ENCODE measurements at places on chromosomes 12 and 14.
A peak's percentile ranks its signal among the peaks of the same experiment; 100 is the strongest.

DNA sequence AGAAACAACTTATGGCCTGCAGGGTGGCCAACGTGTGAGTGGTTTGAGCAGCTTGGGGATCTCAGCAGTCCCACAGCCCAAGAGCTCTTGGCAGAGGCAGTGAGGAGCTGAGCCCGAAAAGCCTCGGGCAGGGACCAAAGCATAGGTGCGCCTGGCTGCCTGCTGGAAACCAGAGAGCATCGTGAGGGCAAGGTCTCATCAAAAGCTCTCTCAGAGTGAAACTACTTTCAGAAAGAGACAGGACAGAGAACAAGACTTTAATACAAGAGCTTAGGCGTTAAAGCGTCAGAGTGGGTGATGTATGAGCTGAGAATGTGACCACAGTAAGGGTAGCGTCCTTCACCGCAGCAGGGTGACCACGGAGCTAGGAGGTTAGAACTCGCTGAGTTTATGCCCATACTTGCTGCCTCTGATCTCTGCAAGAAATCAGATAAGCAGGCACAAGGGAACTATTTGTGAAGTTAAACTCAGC lies 30.8 kb downstream of the LGMN start:
- DNase-seq = no peak

DNA sequence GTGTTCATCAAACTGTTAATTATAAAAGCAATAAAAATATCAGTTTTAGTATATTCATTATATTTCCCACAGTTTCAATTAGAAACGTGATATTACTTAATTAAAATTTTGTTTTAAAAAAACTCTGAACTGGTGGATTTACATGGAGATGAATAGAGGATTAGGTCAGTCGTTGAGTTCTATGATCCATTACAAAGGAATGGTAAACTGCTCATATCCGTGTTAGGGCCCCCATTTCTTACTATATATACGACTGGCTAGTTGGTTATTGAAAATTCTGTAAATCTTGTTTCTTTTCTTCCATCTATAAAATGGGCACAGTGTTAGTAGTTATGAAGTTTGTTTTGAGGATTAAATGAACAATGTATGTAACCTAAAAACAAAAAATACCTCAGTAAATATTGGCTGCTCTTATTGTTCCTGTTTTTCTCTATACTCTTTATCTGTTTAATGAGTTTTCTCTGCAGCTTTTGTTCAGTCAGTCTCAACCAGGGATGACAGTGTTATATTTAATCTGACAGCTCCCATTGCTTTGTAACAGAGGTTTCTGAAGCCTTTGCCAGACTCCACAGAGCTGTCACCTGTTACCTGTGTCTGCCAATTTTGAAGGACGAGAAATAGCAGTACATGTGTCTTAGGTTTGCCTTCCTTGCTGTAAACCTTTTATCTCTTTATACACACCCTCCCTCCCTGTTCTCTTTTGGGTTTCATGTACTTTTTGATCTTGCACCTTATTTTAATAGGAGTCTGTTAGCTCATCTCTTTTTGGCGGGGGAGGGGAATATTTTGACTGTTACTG lies 41.5 kb downstream of the FRS2 start:
- DNase-seq = no peak

DNA sequence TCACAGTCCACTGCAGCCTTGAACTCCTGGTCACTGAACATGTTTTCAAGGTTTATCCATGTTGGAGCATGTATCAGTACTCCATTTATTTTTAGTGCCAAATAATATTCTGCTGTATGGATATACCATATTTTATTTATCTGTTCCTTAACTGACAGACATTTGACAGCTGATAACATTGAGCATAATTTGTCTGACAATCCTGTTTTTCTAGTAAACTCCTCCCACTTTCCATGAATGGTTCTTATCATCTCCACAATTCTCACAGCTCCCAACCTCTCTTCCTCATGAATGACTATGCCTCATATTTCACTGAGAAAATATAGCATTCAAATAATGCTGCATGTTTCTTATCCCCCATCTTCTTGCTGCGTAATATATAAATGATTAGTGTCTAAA lies 33.3 kb downstream of the COCH start:
- DNase-seq = no peak

DNA sequence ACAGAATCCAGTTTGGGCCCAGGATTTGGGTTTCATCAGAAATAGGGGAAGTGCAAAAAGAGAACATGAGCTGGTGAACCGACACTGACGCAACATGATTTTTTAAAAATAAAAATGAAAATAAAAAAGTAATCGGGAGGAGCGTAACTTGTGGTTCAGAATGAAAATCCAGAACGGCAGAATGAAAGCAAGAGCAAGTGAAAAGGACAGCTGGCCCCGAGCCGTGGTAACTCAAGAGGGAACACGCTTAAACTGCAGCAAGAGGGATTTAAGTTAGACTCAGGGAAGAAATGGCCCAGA lies 1.6 kb downstream of the SLC6A12 start:
- no peak for DNase-seq

GRCh38 chr12:47591361-47591791 lies 114.5 kb downstream of the RPAP3 start:
- no peak for DNase-seq

DNA sequence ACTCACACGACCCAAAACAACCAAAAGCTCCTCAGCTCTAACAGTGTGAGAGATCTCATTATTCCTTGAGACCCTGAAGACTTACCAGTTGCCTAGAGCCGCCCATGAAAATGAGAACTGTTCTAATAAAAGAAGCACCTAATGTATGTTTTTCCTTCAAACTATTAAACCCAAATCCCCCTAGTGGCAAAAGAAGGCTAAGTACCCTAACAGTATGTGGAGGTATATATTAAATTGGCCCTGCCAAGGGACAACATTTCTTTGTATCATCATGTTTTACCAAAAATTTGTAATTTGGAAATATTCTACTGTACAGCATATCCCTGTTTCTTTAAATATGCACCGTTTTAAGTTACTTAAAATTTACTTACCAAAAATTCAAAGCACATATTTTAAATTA lies 38.0 kb upstream of the PPFIA2 start:
- peak; percentile 2 for DNase-seq

DNA sequence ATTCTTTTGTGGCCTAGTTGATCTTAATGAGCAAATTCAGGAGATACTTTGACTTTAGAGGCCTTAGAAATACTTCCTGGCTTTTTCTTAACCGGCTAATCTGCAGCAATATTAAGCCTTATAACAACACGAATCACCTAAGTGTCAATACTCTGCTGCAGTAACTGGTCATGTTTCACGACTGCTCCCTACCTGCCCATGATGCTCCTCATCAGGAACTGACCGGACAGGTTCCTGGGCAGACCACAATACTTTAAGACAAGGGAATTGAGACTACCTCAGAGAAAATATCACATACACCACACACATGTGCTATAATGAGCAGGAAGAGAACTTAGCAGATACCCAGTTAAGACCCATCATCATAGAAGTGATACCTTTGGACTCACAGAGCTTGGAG lies 211.9 kb upstream of the BMP4 start:
- no peak for DNase-seq

DNA sequence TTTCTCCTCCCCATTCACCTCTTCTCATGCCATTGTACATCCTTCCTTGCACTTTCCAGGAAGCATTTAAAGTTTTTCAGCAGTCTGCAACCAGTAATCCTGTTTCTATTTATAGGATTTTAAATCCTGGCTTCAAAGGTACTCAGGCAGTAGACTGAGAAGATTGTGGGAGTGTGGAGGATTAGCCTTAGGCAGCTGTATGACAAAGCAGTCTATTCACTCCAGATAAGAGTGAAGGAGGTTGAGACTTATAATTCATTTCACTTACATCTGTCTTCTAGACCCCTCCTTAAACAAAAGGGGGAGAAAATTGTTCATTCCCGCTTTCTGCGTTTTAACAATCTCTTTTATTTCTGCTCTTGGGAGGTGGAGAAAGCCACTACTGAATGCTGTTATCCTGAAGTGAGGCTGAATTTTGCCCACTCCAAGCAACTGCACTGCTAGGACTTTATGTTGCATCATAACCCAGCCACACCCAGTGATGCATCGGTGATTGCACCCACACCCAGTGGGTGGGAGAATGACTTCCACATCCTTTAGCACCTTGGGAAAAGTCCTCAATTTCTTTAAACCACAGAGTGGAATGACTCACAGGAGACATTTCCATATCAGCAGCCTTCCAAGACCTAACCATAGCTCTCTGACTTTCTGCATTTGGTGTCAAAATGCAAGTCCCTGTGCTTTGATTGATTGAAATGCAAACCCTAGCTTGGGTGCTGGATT lies 382.5 kb upstream of the ATP2B1 start:
- no peak for DNase-seq

GRCh38 chr14:89589400-89590118 lies 172.5 kb upstream of the FOXN3 start:
- DNase-seq = no peak

DNA sequence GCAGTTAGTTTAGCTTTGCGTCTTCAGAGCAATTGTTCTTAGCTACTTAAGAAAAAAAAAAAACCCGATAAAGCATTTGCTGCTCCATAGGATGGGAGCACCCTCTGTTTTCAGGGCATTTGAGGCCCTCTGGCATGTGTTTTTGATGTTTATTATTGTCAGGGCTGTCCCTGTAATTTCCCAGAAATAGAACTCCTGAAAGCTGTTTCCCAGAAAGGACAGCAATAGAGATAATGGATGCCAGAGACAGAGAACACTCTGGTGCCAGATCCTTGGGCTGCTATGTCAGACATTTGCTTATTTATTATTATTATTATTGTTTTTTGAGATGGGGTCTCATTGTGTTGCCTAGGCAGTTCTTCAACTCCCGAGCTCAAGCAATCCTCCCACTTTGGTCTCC lies 201.3 kb downstream of the ALG10 start:
- DNase-seq = no peak

- DNase-seq = peak; percentile 68
Observed at GRCh38 chr12:3200032-3200617, 122.9 kb downstream of the TSPAN9 start.

- no peak for DNase-seq
Observed at GRCh38 chr12:56097738-56098137, 6.6 kb upstream of the PA2G4 start.

- DNase-seq = no peak
Observed at GRCh38 chr14:22449600-22449905, 139.5 kb downstream of the DAD1 start.

- DNase-seq = no peak
Observed at GRCh38 chr14:74029136-74029535, 10.0 kb downstream of the BBOF1 start.

GRCh38 chr14:29672831-29673230 lies 254.8 kb downstream of the PRKD1 start:
- no peak for DNase-seq

DNA sequence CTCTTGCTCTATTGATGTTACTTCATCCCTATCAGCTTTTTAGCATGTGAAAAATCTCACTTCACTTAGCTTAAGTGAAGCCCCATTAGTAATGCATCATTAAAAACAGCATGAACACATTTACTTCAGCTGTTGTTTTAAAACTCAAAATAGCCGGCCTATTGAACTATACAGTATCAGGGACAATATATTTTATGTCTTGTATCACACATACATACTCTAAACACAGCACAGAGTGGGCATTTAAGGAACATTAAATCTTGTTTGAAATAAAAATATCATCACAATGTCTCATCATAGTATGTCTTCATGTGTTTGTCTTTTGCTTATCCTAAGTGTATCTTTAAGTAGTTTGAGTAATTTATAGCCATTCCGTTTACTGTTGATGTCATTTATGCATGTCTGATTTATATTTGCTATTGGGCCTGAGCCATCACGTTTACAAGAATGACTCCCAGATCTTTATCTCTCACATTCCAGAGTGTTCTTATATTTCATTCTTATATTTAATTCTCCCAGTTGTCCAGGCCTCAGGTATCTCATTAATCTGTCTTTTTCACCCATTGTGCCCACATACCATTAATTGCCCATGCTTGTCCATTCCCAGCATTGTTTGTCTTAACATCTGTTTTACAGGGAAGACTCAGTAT lies 57.5 kb downstream of the ARHGAP5 start:
- no peak for DNase-seq

DNA sequence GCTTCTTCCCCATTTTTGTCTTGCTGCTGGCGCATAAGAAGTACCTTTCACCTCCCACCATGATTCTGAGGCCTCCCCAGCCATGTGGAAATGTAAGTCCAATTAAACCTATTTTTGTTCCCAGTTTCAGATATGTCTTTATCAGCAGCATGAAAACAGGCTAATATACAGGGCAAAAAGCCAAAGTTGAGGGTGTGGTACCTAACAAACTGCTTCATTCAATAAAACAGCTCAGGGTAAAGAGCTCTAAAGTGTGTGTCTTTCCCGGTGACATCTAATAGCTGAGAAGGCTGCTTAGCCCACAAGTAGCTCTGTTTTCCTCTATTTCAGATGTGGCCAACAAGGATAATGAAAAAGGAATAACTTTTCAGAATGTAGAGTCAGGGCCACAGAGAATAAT lies 76.7 kb upstream of the SLC8A3 start:
- DNase-seq = no peak

DNA sequence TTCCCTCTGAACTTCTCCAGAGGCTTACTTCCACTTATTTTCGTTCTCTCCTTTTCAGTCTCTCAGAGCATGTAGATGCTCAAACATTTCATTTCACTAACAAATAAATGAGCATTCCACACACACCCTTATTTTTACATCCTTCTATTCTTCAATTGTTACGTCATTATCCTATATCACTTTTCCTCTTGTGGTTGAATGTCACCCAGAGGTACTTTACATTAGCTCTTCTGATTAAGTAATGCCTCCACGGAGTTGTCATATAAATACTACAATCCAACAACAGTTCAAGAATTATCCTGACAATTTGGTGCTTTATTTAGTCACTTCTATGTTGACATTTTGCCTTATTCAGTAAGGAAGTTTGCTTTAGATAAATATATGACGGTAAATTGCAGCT lies 18.4 kb downstream of the FAR2 start:
- DNase-seq = no peak

GRCh38 chr12:123041811-123042655 lies 61.6 kb downstream of the ARL6IP4 start:
- no peak for DNase-seq

DNA sequence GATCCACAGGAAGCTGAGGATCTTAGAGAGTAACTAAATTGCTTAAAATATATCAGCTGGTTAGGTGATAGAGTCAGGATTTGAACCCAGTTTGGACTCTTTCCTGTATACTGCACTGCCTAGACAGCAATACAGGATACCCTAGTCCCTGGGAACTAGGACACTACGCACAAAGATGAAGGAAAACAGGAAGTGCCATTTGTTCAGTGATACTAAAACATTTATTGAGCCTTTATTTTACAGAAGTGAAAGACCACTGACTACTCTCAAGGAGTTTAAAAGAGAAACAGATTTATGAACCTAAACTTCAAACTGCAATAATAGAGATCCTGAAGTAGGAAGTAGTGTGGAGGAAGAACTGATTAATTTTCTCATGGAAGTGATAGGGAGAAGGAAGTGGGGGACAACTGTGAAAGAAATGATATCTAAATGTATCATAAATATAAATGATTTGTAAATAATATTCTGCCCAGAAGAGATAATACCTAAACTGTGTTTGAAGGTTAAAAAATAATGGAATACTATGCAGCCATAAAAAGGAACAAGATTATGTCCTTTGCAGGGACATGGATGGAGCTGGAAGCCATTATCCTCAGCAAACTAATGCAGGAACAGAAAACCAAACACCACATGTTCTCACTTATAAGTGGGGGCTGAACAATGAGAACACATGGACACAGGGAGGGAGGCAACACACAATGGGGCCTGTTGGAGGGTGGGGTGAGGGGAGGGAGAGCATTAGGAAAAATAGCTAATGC lies 18.2 kb downstream of the MSRB3 start:
- no peak for DNase-seq
